ENCODE measurements at places on chromosomes 4 and X.

GRCh38 chrX:70907900-70908299, 611 bp downstream of the TEX11 start:
- DNase-seq = no peak

DNA sequence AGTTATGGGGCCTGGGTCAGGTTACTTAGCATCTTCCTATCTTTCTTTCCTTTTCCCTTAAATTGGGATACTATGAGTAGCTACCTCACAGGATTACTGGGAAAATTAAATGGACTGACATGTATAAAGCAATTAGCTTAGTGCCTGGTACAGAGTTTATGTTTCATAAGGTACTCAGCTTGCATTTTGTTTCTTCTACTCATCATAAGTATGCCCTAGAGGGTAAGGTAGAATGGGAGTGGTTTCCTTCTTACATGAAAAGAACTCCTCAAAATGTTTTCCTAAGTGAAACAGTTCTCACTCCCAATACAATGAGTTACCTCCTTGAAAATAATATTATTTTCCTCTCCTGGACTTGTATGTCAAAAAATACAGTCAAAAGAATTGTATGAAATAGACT, 75.7 kb downstream of the NPFFR2 start:
- DNase-seq = no peak

GRCh38 chr4:177001271-177002175, 208.8 kb upstream of the VEGFC start:
- no peak for DNase-seq

GRCh38 chr4:76434901-76435527, at the start of gene SHROOM3:
SHROOM3 (plus strand) TSS chr4:76435229; CDS start chr4:76436053, 824 bp downstream.
- no peak for DNase-seq

GRCh38 chrX:17579026-17579425, 158.3 kb upstream of the SCML1 start:
- DNase-seq = no peak

DNA sequence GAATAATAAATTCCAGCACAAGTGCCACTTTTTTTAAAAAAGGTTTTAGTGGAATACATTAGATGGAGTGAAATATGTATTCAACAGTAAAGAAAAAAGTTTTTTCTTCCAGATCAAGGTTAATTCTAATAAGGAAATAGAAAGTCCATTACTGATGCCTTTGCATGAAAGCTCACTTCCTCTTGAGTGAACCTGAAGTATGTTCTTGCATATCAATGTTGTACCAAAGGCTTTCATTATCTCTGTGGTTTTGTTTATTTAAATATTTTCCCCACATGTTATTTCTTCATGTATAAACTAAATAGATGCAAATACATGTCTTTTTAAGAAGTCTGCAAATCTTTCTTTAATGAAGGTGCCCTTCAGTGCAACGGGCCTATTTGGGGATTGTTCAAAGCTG, 307.9 kb downstream of the C4orf33 start:
- DNase-seq = no peak

GRCh38 chr4:16236402-16237023, 10.2 kb upstream of the TAPT1 start:
- no peak for DNase-seq

DNA sequence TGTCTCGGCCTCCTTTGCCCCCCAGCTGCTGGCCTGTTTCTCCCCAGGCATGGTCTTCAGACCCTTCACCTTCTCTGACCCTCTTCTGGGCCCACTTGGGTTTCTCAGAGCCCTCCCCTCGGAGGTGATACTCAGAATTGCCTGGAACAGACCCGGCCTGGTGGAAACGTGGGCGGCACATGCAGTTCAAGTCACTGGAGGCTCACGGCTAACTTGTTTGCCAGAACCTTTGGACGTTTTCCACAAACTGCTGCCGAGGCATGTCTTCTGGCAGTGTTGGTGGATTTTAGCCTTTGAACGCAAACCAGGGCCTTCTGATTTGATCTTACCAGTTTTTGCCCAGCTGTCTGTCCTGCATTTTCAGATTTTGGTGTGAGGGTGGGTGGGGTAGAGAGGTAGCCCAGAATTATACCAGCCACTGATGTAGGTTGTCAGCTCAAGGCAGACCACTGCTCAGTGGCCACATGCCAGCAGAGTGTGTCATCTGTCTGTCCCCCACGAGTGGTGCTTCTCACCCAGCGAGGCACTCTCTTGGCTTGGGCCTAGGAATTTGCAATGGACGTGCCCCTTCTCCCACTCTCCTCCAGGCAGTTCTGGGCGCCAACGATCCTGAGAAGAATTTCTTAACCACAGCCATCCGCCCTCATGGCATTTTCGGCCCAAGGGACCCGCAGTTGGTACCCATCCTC, 32.5 kb upstream of the ZNF185 start:
- no peak for DNase-seq

GRCh38 chr4:104093247-104093646, 373.5 kb upstream of the TACR3 start:
- no peak for DNase-seq

DNA sequence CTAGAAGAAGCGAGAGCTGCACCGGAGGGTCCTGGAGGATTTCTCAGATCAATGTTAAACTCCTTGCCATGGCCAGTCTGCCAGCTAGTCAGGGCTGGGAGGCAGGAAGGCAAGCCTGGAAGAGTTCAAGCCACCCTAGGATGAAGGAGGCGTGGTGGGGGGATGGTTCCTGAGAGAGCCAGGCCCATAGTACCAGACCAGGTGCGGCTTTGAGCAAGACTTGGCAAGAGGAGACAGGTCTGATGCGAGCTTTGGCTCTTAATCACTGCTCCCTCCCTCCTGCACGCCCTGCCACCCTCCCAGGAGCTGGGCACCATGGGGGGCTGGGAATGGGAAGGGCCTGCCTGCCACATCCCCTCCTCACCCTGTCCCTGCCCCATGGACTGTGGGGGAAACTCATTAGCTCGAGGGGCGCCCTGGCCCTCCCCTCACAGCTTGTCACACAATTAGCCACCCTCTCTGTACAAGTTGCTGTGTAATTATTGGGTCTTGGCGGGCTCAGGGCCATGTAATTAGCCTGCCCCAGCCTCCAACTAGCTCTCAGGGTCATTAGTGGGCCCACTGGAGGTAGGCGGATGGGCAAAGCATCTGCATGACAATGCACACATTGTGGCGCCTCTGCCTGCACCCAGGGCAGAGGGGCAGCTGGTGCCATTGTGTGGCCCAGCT, 50.3 kb downstream of the EFNB1 start:
- no peak for DNase-seq

- DNase-seq = no peak
These were observed 792.9 kb upstream of the HTR2C start for GRCh38 chrX:113790987-113791386.

DNA sequence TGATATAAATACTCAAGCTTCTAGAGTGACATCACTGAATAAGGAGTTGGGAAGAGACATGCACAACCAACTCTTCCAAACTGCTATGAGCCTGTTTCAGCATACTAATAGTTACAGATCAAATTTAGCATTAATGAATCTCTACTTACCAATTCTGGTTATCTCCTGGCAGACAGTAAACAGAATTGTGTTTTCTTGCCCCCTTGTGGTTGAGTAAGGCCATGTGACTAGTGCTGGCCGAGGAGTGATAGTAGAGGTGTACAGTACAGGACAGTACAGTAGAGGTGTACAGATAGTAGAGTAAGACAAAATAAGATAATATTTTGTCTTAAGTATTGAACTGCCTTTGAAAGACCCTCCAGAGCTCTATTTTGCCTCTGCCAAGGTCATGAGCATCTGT, 681.4 kb downstream of the GABRG1 start:
- DNase-seq = no peak

All from stimulated activated CD4-positive, alpha-beta T cell treated with anti-CD3 and anti-CD28 coated beads, Interleukin-1b, Interleukin-23, amount 100 ng/mL, for 1 hour (primary cell).